Neural progenitor cell (in vitro differentiated cells): ENCODE measurements at places on chromosomes 3 and 15.

- DNase-seq = no peak
Measured at GRCh38 chr3:58646503-58646902, 20.1 kb downstream of the FAM3D start.

DNA sequence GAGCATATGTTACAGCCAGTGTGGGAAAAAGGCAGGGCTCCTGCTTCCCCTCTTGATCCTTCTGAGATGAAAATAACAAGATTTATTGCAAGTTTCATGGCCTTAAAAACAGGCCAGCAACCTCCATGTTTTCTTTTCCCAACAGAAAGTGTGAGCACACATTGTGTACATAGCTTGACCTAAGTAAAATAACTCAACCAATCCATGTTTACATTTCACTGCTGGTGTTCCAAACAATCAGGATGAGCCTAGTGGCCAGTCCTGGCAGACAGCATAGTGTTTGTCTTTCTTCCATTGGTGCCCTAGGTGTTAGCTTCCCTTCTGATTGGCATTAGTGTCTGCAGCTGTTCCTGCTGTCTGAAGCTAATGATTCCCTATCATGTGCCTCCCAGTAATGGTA lies 847.7 kb downstream of the EPHA3 start:
- DNase-seq = no peak

DNA sequence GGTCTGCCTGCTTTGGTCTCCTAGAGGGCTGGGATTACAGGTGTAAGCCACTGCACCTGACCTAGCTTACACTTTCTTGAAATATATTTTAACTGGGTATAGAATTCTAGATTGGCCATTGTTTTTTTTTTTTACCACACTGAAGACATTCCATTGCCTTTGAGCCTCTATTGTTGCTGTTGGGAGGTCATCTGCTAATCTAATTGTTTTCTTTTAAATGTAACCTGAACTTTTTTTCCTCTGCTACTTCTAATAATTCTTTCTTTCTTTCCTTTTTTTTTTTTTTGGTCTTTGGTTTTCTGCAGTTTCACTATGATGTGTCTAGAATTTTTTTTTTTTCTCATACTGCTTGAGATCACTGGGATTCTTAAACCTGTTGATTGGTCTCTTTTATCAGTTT lies 28.1 kb downstream of the ERICH6 start:
- DNase-seq = no peak

- no peak for DNase-seq
Measured at GRCh38 chr3:129766135-129766534, 127.4 kb downstream of the TMCC1 start.

DNA sequence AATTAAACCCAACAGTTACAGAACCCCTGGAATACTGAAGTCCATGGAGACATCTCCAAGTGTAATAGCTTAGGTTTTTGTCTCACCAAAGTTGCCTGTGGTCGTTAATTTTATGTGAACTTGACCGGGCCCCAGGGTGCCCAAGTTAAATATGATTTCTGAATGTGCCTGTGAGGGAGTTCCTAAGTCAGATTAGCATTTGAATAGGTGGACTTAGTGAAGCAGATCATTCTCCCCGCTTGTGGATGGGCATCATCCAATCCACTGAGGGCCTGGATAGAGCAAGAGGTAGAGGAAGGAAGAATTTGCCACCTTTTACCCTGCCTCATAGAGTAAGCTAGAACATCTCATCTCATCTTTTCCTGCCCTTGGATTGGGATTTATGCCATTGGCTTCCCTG lies 203.0 kb downstream of the MYRIP start:
- no peak for DNase-seq

DNA sequence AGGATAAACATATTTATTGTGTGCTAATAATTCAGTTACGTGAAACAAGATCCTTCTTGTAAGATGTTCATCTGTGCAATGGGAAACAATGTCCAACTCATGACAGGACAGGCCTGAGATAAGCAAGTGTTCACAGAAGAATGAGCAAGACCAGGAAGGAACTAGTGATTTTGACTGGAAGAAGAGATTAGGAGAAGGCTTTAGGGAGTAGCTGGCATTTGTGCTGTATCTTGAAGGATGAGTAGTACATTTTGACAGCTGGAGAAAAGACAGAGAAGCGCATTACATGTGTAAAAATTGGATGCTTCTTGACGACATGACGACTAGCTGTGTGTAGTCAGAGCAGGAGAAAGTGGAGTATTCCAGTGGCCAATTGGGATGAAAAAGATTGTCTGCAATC lies 48.4 kb downstream of the GBE1 start:
- no peak for DNase-seq

- DNase-seq = no peak
Measured at GRCh38 chr3:183392186-183393034, 36.0 kb downstream of the MCF2L2 start.
